NCI-H526 (cell line): ENCODE measurements at places on chromosomes 2 and 18.

DNA sequence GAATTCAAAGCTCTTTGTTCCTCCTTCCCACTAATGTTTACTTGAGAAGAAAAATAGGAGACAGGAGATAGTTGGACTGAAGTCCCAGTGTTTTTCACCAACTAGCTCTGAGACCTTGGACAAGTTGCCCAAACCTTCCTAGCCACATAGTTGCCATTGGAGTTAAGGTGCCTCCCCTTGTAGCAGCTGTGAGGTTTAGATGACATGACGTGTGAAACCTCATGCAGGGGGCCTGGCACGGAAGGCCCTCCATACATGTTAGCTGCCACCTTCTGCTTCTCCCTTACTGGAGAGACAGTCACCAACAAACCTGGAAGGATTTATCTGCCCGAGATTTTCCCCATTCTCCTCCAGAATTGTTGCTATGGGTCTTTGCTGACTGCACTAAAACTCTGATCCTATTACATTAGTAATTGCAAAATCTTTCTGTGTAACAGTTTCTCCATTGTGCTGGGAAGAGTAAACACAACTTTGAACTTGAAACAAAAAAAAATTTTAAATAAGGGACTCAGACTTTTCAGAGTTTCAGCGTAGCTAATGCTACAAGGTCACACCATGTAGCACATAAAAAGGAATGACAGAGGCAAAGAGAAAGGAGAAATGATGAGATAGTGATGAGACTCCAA lies 23.8 kb upstream of the CABYR start:
- no peak for DNase-seq

DNA sequence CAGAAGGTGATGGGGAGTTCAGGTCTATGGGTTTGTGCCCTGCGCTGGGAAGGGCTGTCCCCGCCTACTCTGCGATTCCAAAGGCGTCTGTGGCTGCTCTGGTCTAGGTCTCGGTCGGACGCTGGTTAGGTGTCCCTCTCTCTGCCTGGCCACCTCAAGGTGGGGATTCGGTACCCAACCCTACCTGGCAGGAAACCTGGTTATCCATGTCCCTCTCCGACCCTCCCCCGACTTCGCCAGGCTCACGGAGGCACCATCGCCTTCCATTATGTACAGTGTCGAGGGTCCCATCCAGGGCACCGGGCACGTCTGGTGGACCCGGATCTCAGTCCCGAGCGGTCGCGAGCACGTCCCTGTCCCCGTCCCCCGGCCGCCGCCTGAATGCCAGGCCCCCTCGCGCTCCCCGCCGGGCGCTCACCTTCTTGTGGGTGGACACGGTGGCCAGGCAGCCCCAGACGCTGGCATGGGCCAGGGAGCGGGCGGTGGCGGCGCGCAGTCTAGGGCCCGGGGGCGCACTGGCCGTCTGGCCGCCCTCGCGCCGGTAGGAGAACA lies 628 bp downstream of the CREG2 start:
- DNase-seq = peak; percentile 58

GRCh38 chr2:66827851-66828250 lies 392.9 kb downstream of the MEIS1 start:
- no peak for DNase-seq

GRCh38 chr2:172950565-172950964 lies 125.1 kb upstream of the MAP3K20 start:
- DNase-seq = no peak

GRCh38 chr18:41396861-41397260 lies 558.2 kb upstream of the PIK3C3 start:
- DNase-seq = no peak

DNA sequence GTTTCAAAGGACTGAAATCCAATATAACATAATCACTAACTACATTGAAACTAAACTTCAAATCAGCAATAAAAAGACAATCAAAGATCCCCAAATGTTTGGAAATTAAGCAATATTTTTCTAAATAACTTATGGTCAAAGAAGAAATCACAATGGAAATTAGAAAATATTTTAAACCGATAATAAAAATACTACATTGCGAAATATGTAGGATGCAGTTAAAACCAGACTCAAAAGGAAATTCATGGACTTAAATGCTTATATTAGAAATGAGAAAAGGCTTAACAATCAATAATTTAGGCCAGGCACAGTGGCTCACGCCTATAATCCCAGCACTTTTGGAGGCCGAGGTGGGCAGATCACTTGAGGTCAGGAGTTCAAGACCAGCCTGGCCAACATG lies 79.0 kb upstream of the HAAO start:
- DNase-seq = no peak

DNA sequence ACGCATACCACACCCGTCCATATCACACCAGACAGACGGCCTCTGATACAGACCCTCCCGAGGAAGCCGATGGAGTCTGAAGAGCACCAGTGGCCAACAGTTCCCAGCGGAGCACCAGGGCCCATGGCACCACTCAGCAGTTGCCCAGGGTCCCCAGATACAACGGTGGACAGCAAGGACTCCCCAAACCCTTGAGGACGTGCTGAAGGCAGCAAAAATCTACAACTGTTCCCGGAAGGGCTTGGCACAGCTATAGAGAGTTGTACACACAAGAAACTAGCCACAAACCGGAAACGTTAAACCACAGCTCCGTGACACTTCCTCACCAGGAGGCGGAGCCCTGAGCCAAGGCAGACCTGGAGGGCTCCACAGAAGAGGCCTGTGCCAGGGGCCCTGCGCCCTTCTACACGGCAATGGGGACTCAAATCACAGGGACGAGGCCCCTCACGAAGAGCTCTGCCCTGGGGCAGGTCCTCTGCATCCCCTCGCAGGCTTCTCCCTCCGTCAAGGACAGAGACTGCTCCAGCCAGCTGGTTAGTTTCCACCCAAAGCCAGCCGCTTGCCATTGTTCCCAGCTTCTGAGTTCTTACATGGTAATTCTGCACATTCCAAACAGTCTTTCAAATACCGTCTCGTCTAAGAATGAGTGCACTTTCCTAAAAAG lies 133.4 kb downstream of the HDAC4 start:
- peak; percentile 36 for DNase-seq

- DNase-seq = peak; percentile 100
Measured at GRCh38 chr2:15636972-15637785, 45.5 kb downstream of the DDX1 start.

DNA sequence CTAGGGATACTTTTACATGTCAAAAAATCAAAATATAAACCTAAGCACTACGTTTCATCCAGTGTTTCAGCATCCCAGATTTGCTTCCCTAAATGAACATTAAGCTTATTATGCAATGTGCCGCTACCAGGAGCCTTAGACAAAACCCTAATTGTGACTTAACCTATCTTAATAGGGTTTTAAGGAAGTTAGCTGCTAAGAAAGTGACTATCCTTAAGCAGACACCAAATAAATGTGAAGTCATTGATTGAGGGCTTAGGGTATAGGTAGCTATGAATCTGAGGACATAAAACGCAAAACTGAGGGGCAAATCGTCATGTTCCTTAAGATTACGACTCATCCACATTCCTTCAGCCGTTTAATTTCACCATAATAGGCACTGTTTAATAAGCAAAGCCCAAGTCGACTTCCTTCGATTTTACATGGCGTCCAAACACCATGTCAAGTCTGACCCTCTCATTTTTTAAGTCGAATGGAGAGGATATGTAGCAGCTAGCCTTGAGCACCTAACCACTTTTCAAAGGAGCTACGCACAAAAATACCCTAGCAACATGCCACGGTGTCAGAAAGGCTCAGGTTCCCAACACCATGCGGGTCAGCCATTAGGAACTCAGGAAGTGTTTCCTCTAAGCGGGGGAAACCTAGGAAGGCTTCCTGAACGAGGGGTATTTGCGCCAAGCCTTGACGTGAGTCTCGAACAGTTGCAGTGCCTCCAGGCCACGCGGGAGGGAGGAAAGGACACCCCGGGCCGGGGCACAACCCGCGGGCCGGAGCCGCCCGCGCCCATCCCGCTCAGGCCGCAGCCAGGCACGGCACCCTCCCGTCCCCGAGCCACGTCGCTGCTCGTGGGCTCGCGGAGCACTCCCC lies 1.0 kb downstream of the HDLBP start:
- peak; percentile 60 for DNase-seq

DNA sequence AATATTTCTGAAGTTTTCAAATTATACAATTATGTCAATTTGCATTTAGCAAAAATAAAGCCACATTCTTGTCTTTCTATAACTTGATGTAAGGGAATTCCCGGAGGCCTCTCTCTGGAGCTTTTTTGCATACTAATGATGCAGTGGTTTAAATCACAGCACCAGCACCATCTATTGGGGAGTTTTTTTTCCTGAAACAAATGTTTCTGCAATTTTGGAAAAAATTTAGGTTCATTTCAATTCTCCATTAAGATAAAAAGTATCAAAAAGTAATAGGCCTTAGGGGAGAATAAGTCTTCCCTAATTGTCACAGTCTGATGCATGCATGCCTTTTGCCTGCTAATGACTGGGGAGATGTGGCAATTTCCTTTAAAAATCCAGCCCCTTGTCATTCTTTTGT lies 13.5 kb downstream of the CBLN2 start:
- DNase-seq = no peak

DNA sequence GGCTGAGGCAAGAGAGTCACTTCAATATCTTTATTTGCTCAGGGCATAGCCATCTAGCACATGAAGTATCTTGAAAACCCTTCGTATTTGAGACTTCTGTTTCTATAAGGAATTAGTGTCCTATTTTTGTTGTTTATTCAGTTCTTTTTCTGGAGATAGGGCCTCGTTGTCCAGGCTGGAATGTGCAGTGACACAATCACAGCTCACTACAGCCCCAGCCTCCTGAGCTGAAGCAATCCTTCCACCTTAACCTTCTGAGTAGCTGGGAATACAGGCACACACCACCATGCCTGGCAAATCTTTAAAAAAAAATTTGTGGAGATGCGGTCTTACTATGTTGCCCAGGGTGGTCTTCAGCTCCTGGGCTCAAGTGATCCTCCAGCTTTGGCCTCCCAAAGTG lies 50.6 kb downstream of the PSMD14 start:
- no peak for DNase-seq

DNA sequence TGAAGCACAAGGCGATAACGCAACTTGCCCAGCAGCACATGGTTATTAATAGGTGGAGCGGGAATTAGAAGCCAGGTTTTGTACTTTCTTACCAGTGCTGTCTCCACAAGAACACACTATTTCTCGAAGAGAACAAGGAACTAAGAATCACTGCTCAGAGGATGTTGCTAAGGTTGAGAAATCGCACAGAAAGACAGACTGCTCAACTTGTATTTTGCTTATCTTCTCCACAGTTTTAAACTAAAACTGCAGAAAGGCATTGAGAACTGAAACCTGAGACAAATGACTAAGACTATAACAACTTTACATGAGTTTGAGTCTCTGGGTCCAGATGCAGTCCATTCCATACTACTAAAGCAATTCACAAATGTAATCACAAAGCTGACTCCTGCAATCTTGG lies 6.2 kb downstream of the PRKD3 start:
- DNase-seq = no peak

GRCh38 chr2:189580658-189581353 lies at the start of gene SLC40A1:
SLC40A1 (minus strand) TSS chr2:189580786; CDS start chr2:189580460, 326 bp downstream.
- DNase-seq = peak; percentile 71

DNA sequence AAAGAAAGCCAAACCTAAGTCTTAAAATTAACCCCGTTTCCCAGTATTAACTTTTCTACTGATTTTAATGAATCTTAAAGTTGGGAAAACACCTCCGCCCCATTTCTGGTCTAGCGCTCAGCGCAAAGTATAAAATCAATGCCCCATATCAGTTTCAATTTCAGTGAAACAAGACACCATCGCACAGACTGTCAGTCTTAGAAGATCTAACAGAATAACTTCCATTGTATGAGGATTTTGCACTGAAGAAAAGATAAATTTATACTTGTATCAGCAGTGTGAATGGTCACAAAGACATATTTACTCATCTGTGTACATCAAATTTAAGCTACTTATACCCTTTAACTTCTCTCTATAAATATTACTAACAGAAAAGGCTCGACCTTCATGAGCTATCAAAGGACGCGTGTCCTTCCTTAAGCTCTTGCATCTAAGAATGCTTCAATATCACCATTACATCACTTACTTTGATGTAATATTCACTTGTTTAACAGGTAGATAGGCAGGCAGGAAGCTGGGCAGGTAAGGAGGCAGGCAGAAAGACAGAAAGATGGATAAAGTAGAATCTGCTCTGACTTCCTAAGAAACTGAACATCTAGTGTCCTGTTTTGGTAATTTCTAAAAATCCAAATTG lies 183.0 kb downstream of the TCF4 start:
- no peak for DNase-seq

DNA sequence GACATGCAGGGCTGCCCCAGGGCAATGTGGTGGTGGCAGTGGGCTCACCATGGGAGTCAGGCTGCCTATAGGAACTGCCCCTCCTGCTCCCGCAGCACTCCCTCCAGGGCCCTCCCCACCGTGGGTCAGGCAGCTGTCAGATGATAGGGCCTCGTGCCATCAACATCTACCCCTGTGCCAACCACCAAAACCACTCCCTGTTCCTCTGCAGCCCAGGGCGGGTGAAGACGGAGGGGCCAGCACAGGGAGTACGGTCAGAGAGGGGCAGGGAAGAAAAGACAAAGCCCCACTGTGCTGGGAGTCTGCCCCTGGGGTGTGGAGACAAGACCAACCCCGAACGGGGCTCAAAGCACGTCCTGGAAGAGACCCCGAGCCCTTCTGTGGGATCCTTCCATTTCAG lies 97.4 kb downstream of the TNS1 start:
- DNase-seq = no peak

- peak; percentile 19 for DNase-seq
Measured at GRCh38 chr18:63142594-63143225, 176.9 kb downstream of the BCL2 start.

DNA sequence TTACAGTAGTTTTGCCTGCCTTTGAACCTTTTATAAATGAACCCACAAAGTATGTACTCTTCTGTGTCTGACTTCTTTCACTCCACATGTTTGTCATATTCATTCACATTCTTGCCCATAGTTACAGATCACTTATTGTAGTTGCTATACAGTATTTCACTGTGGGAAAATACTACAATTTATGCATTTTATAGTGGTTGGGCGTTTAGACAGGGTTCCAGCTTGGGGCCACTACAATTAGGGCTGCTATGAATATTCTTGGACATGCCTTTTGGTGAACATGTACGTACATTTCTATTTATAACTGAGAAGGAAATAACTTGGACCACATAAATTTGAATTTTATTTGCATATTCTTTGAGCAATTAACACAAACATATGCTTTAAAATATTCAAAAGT lies 15.4 kb upstream of the PMAIP1 start:
- peak; percentile 81 for DNase-seq

DNA sequence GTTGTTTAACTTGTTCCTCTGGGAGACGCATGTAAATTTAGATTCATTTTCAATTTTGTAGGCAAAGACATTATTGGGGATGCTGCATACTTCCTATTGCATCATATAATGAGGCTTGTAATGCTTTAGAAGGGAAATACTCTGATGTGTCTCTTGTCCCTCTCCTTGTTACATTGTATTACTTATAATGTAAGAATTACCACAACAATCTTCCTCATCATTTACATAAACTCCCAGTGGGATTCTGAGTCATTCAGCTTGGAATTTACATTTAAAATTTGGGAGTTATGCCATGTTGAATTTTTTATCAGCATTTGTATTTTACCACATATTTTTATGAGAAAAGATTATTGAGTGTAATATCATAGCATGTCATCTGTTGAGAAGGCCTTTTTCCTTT lies 963.4 kb upstream of the NRXN1 start:
- no peak for DNase-seq

GRCh38 chr18:48952287-48953103 lies 1.7 kb upstream of the SMAD7 start:
- peak; percentile 94 for DNase-seq
